Activated naive CD4-positive, alpha-beta T cell (primary cell): ENCODE measurements at places on chromosomes 1 and 21.
A peak's percentile ranks its signal among the peaks of the same experiment; 100 is the strongest.

DNA sequence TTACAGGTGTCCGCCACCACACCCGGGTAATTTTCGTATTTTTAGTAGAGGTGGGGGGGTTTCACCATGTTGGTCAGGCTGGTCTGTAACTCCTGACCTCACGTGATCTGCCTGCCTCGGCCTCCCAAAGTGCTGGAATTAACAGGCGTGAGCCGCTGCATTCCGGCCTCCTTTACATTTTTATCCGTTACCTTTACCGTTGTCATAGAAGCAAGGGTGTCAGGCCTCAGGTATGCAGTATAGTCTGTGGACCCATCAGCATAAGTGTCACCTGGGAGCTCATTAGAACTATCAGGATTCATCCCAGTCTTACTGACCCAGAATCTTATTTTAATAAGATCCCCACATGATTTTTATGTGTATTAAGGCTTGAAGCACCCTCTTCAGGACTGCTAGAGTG, 5.4 kb downstream of the CDC42 start:
- DNase-seq = no peak

GRCh38 chr1:27789540-27790041, 16.6 kb downstream of the STX12 start:
- no peak for DNase-seq

- DNase-seq = no peak
These were observed 69.8 kb downstream of the CR1 start for GRCh38 chr1:207565546-207566468.

DNA sequence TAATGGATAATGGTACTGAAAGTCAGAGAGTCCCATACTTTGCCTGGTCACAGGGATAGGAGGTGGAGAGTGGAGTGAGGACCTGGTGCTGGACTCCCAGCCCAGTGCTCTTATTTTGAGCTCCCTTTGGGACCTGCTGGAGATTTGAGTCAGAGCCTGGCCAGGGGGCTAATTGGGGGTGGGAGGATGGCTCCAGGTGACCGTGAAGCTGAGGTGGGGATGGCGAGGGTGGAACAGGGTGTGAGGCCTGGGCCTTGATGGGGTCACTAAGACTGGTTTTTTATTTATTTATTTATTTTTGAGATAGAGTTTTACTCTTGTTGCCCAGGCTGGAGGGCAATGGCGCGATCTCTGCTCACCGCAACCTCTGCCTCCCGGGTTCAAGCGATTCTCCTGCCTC, 17.8 kb downstream of the AMPD2 start:
- DNase-seq = no peak

DNA sequence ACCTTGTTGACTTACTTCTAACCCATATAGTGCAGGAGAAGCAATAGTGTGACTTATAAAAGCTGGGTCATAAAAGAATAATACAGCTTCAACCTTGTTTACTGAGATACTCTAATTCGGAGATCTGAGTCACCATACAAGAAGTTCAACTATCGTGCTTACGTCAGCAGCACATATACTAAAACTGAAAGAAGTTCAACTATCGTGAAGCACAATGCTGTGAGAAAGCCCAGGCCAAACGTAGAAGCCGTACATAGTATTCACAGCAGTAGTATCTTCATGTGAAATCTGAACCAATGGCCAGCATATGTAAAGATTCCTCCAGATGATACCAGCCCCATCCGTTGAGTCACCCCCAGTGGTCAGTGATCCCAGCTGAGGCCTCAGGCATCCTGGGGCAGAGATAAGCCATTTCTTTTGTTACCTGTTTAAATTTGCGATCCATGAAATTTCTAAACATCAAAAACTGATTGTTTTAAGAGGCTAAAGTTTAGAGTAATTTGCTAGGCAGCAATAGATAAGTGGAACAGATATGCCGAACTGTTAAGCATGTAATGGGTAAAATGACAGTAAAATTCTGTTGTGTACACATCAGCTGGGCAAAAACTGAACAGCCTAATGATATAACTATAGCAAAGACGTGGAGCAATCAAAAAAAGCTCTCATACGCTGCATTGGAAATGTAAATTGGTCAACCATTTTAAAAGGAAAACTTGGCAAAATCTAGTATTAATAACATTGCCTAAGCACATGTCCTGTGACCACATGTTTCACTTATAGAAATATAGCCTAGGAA, 53.9 kb upstream of the SAMD13 start:
- no peak for DNase-seq

DNA sequence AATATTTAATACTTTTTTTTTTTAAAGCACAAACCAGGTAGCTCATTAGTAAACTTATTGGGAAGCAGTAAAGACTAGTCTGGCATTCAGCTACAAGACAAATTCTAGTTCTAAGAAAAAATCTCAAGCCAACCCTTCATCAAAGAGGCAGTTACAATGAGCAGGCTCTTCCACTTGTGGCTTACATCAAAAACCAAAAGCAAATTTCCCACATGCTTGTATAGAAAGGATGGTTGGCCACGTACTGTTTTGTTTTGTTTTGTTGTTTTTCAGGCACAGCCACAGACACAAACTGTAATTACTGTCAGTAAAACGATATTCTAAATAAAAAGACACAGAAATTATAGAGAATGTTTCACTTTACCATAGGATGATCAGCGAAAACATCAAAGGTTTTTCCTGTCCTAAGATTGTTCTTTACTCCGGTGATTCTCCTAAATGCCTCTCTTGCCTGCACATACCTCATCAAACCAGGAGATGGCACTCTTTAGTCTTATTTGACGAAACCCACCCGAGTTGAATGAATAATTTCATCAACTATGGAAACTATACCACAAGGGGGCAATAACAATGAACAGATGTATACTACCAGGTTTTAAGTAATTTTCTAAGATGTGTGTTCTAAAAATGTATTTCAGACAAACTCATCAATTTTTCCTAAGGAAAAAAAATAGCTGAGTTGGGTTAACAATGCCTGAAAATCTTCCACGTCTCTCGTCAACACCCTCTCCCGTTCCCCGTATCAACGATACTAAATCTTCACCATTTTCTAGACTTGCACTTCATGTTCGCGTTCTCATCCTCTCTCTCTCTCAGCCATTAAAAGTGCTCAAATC, 26.9 kb downstream of the RPL5 start:
- no peak for DNase-seq

GRCh38 chr1:198696211-198696610, 57.4 kb downstream of the PTPRC start:
- no peak for DNase-seq

DNA sequence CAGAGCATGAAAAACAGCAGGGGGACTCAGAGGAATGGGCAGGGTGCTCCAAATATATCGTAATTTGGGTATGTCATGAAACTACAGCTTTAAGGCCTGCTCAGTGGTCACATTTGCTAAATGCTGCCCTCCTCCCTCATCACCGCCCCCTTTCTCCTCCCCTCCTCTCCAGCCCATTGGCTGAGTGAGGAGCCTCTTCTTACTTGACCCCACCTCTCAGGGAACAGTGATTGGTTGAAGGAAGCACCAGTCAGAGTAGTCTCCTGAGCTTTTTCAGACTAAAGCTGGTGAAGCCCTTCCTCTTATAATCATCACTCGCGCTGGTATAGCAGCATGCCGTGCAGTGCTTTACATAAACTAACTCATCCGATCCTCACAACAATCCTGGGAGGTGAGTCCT, 10.0 kb upstream of the TTC39A start:
- DNase-seq = no peak

- DNase-seq = no peak
These were observed 2.3 kb downstream of the CHD5 start for GRCh38 chr1:6177681-6178380.

- DNase-seq = no peak
These were observed 11.1 kb upstream of the ATF3 start for GRCh38 chr1:212597487-212597886.

DNA sequence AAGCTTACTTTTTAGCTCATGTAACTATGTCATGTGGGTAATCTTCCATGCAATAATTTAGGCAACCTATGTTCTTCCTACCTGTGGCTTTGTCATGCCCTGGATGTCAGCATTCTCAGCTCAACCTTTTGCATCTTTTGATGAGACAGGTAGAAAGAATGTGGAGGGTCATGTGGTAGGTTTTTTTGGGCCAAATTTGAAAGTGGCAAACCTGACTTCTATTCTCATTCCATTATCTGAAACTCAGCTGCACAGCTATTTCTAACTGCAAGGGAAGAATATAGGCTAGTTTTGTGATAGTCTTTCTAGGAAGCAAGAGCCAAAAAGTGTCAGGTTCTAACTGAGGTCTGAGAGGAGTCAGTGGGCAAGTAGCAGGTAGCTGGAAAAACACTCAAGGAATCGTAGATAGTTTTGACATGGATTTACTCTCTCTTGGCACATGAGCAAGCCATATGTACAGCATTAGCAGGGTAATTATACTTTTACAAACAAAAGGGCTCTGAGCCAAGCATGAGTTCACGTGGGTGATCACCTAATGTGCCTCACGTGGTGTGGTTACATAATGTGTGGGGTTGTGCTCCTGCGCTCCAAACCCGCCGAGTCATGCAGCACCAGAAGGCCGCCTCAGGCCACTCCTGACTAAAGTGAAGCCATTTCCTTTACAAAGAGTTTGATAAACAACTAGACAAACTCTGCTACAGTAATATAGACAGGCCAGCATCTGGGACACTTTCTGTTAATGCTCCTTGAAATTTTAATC, 1013.8 kb downstream of the PLA2G4A start:
- DNase-seq = no peak

GRCh38 chr1:209989525-209989924, 51.5 kb downstream of the SYT14 start:
- no peak for DNase-seq

DNA sequence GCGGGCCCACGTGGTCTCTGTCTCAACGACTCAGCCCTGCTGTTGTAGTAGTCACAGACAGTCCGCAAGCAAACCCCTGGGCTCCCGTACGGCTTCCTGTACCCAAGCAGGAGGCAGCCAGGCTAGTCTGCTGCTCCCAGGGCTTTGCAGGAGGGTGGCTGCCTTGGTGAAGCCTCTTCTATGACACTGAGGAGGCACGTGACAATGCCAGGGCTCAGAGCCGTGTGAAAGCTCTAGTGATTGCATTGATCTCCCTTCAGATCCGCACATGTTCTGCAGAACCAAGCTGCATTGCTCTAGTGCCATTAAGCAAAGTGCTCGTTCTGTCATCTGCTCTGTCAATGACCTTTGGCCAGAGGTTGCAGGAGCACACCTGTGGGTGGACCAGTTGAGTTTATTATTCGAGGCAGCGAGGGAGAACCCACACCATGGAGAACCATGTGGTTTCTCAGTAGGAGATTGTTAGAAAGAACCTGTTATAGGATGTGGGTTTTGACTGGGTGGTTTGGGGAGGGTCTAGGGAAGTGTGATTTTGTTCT, 18.0 kb downstream of the UMODL1 start:
- no peak for DNase-seq

DNA sequence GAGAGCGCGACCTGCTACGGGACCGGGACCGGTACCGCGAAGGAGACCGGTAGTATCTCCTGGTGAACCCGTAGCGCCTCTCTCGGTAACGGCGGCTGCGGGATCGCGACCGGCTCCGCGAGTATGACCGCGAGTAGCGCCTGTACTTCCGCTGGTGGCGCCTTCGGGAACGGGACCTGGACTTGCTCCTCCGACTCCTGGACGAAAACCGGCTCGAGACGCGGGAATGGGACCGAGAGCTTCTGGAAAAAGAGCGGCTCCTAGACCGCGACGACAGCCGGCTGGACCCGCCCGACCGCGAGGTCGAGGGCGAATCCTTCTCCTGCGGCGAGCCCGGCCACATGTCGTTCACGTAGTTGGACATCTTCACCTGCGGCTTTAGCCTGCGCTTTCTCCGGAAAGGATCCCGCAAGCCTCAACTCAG, 642 bp downstream of the RSRP1 start:
- peak; percentile 20 for DNase-seq

DNA sequence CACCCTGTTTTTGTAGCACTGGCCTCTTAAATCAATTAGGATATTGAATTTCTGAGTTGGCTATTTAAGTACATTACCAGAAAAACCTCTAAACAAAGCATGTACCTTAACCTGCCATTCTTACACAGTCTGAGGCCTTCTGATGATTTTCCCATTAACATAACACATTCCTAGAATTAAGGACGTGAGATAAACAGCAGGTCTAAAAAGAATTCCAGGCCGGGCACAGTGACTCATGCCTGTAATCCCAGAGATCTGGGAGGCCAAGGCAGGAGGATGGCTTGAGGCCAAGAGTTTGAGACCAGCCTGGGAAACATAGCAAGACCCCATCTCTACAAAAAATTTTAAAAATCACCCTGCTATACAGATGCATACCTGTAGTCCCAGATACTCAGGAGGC, 18.0 kb upstream of the LRRC8D start:
- DNase-seq = no peak

DNA sequence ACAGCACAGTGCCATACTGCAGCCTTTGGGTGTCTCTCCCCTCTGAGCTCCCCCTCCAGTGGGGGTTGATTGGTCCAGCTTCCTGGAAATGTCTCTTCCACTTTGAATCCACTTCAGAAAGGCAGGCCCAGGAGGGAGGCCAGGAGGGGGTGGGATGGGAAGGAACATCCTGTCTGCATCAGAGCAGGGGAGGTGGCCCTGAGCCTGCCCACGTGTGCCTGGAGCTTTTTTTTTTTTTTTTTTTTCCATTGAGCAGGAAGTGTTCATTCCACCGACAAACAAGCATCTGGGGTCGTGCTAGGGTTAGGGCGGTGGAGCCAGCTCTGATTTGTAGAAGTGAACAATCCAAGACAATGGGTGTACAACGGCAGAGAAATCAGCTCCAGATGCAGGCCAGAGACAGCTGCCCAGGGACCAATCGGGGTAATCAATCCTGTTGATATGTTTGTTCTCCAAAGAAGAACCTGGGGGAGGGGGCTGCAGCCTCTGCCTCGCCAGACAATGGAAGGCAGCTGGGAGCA, 93.3 kb downstream of the SSBP3 start:
- DNase-seq = no peak

GRCh38 chr1:186154651-186155050, 220.4 kb downstream of the TPR start:
- DNase-seq = no peak

- DNase-seq = no peak
These were observed 12.7 kb upstream of the OBSCN start for GRCh38 chr1:228194921-228195812.

DNA sequence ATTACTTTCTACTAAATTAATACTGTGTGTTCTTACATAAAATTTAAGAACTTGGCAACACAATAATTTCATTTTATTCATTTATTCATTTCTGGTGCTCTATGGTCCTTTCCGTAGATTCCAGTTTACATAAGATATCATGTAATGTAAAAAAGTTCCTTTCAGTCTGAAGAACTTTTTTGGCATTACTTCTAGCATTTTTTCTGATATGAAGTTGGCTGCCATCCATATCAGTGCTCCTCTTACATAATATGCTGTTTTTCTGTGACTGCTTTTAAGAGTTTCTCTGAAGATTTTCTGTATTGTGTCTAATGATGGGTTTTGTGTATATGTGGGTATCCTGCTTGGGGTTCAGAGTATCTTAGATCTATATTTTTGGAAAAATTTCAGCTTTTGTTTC, 34.8 kb downstream of the LIN9 start:
- DNase-seq = no peak

DNA sequence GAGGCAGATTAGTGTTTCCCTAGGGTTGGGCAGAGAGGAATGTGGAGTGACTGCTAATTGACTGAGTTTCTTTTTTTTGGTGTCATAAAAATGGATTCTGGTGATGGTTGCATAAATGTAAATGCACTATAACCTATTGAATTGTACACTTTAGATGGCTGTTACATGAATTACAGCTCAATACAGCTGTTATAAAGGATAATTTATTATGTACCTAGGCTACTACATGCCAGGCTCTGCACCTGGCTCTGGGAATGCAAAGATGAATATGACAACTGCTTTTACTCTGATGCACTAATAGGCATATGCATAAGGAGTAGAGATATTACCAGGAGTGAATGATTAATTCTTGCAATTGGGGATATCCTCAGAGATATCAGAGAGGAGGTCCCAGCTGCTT, 345.3 kb downstream of the PTBP2 start:
- no peak for DNase-seq
